ENCODE measurements at places on chromosomes 16 and 17.

GRCh38 chr17:17762744-17763105 lies 74.1 kb downstream of the SREBF1 start:
- no peak for DNase-seq

DNA sequence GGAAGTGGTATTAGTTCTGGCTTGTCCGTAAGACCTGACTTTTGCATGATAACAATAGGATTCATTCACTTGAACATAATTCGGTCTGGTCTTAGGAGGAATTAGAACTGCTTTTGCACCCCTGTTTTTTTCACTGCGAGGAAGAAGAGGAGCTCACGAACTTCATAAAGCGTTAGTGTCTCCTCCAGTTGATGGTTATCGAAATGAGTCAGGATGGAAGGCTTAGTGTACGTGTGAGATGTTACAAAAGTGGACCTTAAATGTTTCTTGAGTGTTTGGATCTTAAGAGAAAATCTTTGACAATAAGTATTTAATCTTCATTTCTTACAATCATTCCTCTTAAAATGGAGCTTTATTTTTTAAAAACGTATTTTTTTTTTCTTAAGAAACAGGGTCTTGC lies 52.8 kb downstream of the USP10 start:
- no peak for DNase-seq

DNA sequence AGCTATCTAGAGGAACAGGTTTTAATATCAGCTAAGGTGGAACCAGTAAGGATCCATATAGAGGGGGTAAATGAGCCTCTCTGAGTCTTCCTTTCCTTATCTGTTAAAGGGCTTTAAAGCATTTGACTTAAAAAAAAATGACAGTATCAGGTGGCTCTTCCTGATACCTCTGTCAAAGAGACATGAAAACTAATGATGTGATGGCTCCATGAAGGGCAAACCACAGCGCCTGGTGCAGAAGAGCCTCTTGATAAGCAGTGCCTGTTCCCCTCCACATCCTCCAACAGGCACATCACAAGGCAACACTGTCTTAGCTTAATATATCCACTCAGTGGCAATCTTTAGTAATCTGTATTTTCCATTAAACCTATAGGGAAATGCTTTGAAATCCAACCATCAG lies 68.9 kb downstream of the USP31 start:
- no peak for DNase-seq

DNA sequence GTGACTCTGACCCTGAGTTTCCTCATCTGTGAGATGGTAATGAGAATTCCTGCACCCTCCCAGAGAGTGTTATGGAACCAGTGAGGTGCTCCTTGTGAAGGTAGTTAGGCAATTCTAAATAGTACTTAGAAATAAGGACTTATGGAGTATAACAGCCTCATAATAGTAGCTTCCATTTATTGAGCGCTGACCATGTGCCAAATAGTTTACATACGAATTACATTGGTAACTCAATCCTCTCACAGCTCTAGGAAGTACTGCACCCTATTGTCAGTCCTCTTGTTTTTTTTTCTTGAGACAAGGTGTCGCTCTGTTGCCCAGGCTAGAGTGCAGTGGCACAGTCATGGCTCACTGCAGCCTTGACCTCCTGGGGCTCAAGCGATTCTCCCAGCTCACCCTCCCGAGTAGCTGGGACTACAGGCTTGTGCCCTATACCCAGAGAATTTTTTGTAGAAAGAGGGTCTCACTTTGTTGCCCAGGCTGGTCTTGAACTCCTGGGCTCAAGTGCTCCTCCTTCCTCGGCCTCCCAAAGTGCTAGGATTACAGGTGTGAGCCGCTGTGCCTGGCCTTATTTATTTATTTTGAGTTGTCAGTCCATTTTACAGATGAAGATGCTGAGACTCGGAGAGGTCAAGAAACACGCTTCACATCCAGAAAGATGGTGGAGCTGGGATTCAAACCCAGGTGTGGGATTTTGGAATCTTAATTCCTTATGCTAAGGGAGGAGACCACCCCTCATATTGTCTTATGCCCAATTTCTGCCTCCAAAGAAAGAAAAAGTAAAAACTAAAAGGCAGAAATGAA lies 2.9 kb downstream of the TNS4 start:
- DNase-seq = no peak

GRCh38 chr17:47701608-47702007 lies 7.6 kb downstream of the TBKBP1 start:
- DNase-seq = peak; percentile 48

DNA sequence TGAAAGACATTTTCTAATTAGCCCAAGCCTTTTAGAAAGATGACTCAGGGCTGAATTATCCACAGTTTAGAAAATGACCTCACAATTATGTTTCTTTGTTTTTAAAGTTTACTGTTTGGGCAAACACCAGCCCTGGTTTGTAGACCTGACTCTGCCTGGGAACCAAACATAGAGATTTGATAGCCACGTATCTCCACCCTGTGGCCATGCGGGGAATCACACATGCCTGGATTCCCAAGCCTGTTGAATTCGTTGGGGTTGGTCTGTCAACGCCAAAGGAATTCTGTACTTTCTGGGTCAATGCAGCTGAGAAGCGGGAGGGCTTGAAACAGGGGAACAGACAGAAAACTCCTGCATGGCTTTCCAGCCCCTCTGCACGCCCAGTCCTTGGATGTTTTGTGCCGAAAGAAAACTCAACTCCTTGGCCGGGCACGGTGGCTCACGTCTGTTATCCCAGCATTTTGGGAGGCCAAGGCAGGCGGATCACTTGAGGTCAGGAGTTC lies 26.9 kb downstream of the CD300A start:
- DNase-seq = peak; percentile 77

GRCh38 chr17:43014020-43014648 lies 7.5 kb downstream of the IFI35 start:
- peak; percentile 75 for DNase-seq

- DNase-seq = no peak
These were observed 8.0 kb downstream of the FANCA start for GRCh38 chr16:89808475-89808874.

GRCh38 chr17:78496311-78496710 lies 80.9 kb downstream of the DNAH17 start:
- peak; percentile 24 for DNase-seq

DNA sequence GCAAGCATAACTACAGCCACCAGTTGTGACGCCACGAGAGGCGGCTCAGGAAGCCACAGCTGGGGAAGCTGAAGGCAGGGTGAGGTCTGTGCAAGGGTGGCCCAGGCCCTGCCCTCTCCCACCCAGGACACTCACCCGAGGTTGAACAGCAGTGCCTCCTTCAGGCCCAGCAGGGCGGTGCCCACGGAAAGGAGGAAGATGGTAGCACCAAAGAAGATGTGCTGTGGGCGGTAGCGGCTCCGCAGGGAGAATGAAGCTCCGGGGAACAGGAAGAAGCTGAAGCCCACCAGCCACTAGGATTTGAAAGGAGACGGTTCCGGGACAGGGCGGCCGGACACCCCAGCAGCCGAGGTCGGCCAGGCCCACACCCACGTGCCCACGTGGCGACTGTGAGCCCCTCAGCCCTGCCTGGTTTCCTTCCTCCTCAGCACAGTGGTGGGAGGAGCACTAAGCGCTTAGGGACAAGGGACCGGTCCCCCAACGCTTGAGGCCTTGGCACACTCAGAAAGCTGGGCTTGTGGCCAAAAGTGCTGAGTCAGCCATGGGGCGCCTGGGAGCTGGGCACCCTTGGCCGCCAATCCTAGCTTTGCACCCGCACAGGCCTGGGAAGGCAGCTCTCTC lies 11.0 kb downstream of the CYB561 start:
- DNase-seq = peak; percentile 93

DNA sequence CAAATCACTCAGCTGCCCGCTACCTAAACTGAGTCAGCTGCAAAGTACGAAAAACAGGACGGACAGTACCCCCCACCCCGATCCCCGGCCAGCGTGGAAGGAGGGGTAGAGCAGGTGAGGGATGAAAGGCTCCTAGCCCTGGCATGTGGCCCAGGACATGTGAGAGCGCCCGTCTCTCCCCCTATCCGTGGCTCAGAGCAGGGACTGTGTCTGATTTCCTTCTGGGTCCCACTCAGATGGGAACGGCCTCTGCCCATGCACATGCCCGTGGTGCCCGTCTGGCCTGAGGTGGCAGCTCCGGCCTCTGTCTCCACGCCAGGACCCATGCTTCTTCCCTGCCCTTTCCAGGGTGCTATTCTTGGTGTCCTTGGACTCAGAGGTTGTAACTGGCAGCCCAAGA lies 30.2 kb upstream of the RASD1 start:
- DNase-seq = peak; percentile 44

- DNase-seq = no peak
These were observed at the start of gene KRT12 for GRCh38 chr17:40866838-40867237. KRT12 (minus strand) TSS chr17:40867223; CDS start chr17:40867186, 37 bp downstream.

DNA sequence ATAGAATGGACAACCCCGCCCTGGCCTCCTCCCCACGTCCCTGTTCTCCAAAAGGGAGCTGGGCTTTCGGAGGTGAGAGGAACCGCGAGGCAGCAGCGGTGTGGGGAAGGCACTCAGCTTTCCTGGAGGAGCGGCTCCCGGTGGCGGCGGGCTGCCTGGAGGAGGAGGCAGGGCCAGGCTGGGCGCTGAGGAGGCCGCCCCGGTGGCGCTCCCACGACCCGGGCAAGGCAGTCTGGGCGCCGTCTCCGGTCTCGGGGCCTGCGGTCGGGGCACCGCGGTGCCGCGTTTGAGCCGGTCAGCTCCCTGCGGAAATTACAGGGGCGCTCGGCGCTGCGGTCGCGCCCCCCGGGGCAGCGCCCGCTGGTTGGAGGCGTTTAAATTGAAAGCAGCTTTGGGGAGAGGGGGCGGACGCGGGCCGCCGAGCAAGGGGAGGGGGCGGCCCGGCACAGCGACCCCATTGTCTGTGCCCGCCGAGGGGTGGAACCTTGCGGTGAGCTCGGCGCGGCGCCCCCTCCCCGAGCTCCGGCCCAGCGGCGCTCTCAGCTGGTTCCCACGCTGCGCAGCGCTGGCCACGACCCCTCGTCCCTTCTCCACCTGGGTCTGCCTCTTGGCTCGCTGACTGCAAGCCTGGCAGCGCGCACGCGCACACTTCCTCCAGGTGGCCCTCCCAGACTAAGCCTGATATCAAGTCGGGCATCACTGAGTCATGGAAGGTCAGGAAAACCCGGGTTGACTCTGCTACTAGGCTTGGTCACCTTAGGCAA lies 58.7 kb upstream of the DLX4 start:
- DNase-seq = no peak

- DNase-seq = no peak
These were observed 68.7 kb downstream of the IRX6 start for GRCh38 chr16:55392701-55393100.

DNA sequence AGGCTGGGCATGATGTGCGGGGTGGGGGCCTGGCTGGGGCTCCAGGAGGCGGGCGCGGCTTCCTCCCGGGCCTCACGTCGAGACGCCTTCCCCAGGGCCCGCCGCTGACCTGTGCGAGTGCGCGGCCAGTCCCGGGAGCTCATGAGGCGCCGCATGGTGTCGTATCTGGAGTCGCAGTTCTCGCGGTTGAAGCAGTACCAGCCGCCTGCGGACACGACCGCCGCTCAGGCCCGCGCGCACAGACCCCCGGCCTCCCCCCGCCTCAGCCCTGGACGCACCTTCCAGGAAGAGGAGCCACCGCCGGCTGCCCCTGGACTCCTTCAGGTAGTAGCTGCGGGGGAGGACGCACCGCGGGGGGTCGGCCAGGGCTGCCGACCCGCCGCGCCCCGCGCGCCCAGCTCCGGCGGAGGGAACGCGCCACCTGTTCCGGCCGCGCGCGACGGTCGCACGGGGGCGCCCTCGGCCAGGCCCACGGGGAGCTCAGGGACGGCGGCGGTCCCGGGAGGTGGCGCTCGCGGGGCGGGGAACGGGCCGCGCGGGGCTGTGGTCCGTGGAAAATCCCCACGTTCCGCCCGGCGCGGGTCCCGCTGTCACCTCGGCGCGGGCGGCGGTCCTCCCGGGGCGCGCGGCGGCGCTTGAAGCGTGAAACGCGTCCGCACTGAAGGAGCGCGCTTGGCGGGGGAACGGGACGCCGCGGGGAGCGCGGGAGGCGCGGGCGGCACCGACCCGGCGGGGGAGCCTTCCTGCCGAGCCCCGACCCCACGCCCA lies 1.4 kb downstream of the NOTUM start:
- peak; percentile 93 for DNase-seq

DNA sequence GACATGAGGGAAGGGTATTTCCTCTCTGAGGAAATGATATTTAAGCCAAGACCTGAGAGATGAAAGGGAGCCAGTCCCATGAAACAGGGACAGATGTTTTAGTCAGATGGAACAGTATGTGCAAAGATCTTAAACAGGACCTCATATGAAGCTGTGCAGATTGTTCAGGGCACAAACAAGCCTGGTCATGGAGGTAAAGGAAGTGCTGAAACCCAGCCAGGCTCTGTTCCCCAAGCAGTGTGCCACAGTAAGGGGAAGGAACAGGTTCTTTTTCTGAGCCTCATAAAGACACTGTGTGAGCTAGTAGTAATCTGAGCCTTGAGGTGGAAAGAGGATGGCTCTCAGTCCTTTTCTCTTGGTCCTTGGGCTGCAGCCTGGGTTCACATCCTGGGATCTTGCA lies 159.9 kb downstream of the ANKFN1 start:
- DNase-seq = no peak

- DNase-seq = no peak
These were observed 7.0 kb upstream of the SLC39A11 start for GRCh38 chr17:73099511-73099910.

DNA sequence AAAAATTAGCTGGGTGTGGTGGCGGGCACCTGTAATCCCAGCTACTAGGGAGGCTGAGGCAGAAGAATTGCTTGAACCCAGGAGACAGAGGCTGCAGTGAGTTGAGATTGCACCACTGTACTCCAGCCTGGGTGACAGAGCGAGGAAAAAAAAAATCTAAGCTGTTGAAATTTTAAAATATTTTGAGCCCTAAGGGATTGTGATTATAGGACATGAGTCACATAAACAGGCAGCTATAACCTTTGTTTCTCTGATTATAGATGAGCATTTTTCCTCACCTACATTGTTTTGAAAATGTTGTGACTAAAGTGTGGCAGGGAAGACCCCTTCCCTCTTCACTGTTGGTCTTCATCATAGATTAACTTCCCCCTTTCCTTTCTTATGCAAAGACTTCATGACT lies 135.5 kb downstream of the MGAT5B start:
- no peak for DNase-seq

- no peak for DNase-seq
These were observed 39.2 kb downstream of the BRD7 start for GRCh38 chr16:50329446-50330189.

- no peak for DNase-seq
These were observed 20.1 kb downstream of the GID4 start for GRCh38 chr17:18059283-18059682.

DNA sequence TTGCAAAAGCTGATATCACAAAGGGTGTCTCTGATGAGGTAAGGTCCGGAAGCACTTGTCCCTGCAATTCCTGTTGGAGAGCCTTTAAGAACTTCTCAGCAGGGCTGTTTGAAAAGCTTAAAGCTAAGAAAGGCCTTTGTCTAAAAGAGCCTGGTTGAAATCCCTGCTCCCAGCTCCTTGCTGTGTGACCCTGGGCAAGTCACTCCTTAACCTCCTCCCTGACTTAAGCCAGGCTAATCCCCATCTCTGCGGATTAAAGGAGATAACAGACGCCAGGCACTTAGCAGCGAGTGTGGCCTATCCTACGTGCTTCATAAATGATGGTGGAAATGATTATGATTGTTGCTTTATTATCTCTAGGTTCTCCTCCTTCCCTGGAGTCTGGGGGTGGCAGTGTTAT lies 368.0 kb upstream of the RBFOX1 start:
- no peak for DNase-seq

- DNase-seq = no peak
These were observed 2.7 kb downstream of the N4BP1 start for GRCh38 chr16:48607056-48607825.

- peak; percentile 100 for DNase-seq
These were observed at the start of gene GRB2 for GRCh38 chr17:75405365-75406221. GRB2 (minus strand) TSS chr17:75405678; CDS start chr17:75393628, 12,050 bp downstream.

All from aorta (tissue), 5 donors.